Renal cortex interstitium (tissue), 15 donors: ENCODE measurements at places on chromosomes 4 and X. TPM values are rescaled to one million over a fixed set of nuclear protein-coding genes. Genes with fewer than 3 reads are reported as not detected.
A peak's percentile ranks its signal among the peaks of the same experiment; 100 is the strongest.

DNA sequence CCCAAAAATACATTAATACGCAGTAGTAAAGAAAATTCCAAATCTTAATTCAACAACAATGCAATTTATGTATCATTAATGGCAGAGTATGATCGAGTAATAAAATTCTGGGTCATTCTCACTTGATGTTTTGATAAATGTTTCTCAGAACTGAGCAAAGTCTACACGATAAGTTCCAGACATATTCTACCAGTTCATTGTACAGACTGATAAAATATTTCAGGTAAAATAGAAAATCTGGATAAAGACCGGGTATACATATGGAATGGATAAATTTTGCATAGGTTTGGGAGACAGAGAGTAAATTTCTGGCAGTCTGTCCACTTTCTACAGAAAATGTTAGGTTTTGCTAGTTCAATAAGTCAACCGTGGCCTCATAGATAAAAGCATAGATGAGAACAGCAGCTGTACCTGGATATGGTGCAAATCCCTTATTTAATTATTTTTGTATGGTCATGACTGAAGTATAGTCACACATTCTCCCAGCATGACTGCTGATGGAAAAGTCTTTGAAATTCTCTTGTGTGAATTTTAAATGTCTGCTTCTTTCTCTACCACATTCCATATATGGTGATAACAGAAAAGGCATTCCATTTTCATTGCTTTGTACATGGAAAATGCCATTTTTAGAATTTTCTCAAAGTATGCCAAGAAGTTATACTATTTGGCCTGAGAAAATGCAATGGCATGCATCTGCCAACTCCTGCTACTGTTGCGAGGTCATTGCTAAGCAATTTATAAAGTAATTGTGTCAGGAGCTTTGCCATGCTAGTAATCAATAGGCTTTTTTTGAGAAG, 301.9 kb upstream of the ARSJ start:
- DNase-seq = no peak

GRCh38 chr4:61296144-61296543, 96.0 kb downstream of the ADGRL3 start:
- no peak for DNase-seq

DNA sequence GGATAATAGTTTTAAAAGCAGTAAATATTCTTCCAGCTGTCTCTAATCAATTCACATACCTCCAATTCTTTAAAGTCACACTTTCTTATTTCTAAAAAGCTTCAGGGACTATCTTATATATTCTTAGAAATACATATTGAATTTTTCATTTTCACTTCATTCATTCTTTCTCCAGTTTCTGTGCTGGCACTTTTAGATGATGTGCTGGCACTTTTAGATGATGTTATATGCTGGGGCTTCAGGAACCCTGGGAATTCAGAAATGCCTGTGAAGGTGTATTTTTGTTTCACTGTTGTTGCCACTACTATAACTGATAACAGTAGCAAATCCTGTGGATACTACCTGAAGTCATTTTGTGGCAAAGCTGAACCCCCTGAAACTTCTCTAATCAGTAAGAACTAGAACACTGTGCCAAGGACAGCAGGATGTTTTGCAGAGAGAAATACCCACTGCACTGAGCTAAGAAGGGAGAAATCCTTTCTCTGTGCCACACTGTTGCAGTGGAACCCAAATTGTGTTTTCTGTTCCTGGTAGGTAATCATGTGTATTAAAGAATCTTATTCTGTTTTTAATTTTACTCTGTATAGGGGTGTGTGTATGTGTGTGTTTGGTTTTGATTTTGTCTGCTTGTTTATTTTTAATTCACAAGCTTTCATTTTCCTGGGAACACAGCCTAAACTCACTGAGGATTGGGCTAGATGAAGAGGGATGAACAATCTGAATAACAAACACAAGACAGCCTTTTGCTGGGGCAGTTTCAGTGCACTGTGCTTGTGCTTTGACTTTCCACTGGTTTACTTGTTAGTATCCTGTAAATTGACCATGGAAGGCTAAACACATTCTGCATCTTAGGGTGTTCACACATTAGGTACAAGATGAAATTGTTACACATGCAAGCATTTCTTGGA, 898.3 kb downstream of the CCSER1 start:
- DNase-seq = no peak

The IL13RA1 gene
- 54.5 TPM for polyA plus RNA-seq

The CD38 gene
- 1.2 TPM for polyA plus RNA-seq

GRCh38 chr4:67273666-67274065, 271.6 kb downstream of the CENPC start:
- DNase-seq = no peak

- DNase-seq = no peak
These were observed 1958.7 kb upstream of the IGFBP7 start for GRCh38 chr4:59068722-59069418.

GRCh38 chrX:106933538-106933961, 13.3 kb downstream of the CLDN2 start:
- DNase-seq = no peak

- no peak for DNase-seq
These were observed 115.6 kb downstream of the CAMK2D start for GRCh38 chr4:113645771-113646441.

DNA sequence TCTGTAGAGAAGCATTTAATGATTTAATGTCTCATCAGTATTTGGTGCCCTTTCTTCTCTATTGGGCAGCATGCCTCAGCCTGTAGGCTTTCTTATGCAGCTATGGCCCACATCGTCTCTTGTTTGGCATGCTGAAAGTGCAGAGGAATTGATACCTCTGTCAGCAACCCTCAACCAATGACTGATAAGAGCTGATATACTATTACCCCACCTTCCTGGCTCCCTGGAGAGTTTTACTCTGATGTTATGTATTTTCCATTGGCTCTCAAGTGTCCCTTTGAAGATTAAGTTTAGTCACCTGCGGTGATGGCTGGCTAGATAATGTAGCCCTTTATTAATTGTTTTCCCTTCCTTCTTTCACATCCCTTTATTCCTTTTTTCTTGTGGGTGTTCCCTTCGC, 41.2 kb upstream of the PDHA2 start:
- no peak for DNase-seq

The TCP11X2 gene
- 2.2 TPM for polyA plus RNA-seq

DNA sequence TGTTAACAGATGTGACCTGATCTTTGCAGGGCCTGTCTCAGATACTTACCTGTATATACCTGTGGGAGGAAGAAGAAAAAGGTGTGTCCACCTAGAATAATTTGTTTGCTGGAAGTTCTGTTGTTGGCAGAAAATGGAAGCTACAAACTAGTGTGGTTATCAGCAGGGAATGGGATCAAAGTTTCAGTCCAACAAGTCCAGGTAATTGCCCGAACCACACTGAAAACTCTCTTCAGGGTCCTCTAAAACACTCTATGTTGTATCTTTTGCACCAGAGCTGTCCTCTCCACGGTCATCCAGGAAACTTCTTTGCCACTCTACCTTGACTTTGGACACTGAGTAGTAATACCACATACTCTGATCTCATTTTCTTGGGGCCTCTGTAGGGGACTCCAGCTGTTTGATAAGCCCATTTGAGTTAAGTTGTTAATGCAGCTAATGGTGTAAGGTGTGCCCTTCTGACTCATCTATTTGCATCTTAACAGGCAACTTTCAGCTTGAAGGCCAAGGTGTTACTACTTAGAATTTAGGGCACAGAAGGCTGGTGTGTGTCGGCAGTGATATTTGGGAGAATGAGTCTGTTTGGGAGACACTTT, 38.7 kb upstream of the GATB start:
- DNase-seq = no peak

The SMARCAD1 gene
- 68.3 TPM for polyA plus RNA-seq

- no peak for DNase-seq
These were observed 96.7 kb upstream of the NKX1-1 start for GRCh38 chr4:1502976-1503375.

- DNase-seq = no peak
These were observed 50.6 kb upstream of the MAN2B2 start for GRCh38 chr4:6524436-6524835.

GRCh38 chrX:69203638-69204037, 38.4 kb upstream of the PJA1 start:
- no peak for DNase-seq

The MAGEA11 gene
- polyA plus RNA-seq = not detected

The SMIM9 gene
- polyA plus RNA-seq = not detected

The IQSEC2 gene
- polyA plus RNA-seq = 21.1 TPM

DNA sequence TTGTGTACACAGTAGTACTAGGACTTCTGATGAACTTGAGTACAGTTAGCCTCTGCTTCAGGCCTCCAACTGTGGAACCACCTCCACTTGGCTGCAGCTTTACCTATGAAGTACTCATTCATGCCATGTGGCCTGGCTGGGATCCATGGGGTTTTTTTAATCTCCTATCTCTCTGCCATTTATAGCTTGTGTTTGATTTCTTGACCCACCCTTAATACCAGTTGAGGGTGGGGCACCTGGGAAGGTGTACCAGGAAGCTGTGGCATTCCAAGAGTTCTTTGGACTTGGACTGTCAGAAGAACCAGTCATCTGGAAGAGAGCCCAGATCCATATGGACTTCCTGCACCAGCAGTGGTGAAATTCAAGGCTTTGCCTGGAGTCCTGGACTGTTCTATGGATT, 230.1 kb downstream of the SHROOM3 start:
- DNase-seq = no peak

- peak; percentile 63 for DNase-seq
These were observed 13.0 kb upstream of the HELT start for GRCh38 chr4:185005219-185005819.

DNA sequence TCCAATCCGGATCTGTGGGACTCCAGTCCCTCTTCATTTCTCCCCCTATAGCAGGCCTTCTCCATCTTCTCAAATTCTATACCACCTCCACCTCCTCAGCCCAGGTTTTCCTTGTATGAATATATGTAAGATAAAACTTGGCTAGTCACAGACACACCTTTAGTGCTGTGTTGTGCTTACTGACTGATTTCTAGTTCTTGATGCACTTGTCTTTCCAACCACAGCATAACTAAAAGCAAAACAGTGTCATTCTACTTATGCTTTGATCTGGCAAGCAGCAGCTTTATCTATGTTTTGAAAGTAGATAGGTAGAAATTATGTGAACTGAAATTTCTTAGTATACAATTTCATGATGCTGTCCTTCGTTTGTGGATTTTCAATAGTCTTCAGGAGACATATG, 47.5 kb downstream of the CCNI start:
- DNase-seq = no peak

GRCh38 chrX:153494541-153495361, at the start of gene BGN:
BGN (plus strand) TSS chrX:153494980; CDS start chrX:153504632, 9,652 bp downstream.
- DNase-seq = no peak

The TRAM1L1 gene
- polyA plus RNA-seq = 16.1 TPM

DNA sequence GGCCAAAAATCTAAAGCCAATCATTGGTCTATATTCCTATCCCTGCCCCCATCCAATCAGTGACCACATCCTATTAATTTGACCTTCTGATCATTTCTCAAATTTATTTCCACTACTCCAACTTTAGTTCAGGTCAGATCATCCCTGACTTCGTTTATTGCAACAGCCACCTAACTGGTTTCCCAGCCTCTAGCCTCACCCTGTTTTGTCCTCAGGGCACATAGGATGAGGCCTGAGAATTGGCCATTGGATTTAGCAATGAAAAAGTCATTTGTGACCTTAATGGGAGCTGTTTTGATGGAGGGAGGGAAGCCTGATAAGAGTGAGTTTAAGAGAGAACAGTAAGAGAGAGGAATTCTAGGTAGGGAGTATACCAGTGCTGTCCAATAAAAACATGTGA, 155.0 kb downstream of the AMMECR1 start:
- no peak for DNase-seq

The SERTM2 gene
- polyA plus RNA-seq = not detected

DNA sequence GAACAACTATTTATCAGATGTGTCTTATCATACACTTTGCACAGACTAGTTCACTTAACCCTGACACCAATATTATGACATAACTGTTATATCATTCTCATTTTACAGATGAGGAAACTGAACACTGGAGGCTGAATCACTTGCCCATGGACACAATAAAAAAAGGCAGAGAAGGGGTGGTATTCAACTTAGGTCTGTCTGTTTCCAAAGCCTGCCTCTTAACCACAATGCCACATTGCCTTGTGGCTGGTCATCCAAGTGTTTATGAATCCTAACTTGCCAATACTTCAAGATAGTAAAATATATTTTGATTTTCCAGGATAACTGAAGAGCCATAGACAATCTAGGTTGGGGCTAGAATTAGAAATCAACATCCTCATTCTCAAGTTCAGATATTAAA, 327.8 kb downstream of the NR3C2 start:
- no peak for DNase-seq

- DNase-seq = no peak
These were observed 222.5 kb downstream of the MGST2 start for GRCh38 chr4:139887962-139888735.

The CHRDL1 gene
- 13.3 TPM for polyA plus RNA-seq

DNA sequence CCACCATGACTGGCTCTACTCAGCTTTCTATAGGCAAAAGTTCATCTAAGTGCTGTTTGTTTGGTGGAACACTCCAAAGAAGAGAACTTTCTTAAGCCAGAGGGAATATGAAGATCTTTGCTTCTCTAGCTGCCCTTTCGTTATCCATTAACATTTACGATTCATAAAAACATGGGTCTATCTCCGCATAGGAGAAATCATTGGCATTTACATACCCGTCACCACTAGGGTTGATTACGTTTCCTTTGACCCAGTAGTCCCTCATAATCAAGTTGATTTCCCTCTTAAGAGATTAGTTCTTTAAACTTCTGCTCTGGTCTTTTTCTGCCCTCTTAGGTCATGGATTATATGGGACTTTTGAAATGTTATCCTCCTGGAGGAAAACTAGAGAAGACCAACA, 57.5 kb downstream of the PTCHD1 start:
- no peak for DNase-seq

The SPANXN4 gene
- not detected for polyA plus RNA-seq

DNA sequence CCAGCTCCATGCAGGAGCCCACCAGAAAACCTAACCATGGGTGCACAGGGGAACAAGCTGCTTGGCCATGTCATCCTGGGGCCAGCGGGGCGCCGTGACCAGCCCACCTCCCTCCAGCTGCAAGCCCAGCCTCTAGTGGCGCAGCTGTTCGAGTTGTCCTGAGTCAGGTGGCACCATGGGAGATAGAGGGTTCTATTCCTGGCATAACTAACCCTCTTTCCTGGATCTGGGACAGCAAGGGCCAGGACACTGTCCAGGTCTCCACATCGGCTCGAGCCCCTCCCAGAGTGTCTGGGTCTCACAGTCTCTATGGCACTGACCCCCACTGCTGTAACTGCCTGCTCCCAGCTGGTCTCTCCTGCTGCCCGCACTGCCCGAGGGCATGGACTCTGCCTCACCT, 16.7 kb downstream of the ABLIM2 start:
- no peak for DNase-seq

GRCh38 chrX:66635360-66635759, 3.5 kb downstream of the EDA2R start:
- no peak for DNase-seq

- DNase-seq = no peak
These were observed 6.3 kb upstream of the HAUS3 start for GRCh38 chr4:2248044-2248780.

- no peak for DNase-seq
These were observed 437.3 kb upstream of the NDST3 start for GRCh38 chr4:117596917-117597480.

- DNase-seq = no peak
These were observed 181.3 kb downstream of the OR13H1 start for GRCh38 chrX:131725001-131725654.

The MEPE gene
- not detected for polyA plus RNA-seq

- DNase-seq = no peak
These were observed 18.9 kb downstream of the FGF13 start for GRCh38 chrX:138692591-138692990.
